ENCODE measurements at places on chromosomes 2 and 18. TPM values are rescaled to one million over a fixed set of nuclear protein-coding genes. Genes with fewer than 3 reads are reported as not detected.

DNA sequence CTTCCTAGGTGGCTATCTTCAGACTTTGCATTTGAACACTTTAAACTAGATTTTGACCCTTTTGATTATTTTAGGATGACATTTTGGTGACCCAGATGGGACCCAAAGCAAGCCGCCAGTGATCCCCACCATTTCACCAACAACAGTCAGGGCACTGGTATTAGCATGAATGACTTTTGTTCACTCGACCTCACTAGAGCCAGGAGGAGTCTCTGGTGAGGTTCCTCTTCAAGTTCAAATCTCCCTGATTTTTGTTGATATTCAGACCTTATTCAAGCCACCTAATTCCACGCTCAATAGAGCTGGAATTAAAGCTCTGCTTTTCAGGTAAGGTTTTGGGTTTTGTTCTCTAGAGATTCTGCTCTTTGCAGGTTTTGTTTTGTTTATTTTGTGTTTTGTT lies 202.3 kb downstream of the MREG start:
- no peak for DNase-seq

DNA sequence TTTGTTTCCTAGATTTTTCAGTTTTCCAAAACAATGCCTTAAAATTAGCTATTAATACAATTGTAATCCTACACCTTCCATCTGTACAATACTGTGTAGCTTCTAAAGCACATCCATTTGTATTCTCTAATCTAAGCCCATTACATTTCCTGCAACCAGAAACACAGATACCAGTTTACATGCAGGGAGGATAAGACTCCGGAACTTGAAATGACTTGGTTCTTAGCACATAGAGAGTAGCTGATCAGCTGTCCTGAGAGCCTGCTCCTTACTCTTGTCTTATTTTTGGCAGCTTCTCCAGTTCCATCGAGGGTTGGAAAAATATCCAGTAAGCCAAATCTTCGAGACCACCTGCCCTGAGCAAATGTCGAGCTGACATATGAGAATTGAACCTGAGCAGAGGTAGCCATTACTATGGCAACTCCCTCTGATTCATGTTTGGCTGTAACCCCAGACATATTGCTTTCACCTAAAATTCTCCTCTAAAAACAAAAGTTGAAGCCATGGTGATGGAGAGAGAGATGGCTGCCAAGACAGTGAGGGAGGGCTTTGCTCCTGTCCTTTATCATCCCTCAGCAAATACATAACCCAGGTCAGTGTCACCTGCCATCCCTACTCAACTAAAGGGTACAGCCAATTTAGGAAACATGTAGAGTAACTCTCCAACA lies 542.8 kb downstream of the IRS1 start:
- DNase-seq = no peak

DNA sequence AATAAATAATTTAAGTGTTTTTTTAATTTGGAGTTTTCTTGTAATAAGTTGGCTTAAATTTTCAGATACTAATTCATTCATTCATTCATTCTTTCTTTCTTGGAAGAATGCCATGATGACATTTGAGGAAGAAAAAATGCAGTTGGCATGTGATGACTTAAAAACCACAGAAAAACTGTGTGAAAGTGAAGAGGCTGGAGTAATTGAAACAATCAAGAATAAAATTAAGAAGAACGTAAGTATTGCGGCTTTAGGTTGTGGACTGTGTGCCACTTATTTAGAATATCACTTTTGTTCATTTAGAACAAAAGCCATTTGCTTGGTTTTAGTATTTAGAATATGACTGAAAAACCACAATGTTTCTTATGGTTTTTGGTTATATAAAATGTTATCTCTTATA lies 51.4 kb downstream of the TTC39C start:
- no peak for DNase-seq

- DNase-seq = no peak
Measured at GRCh38 chr18:55582325-55582724, 5.7 kb downstream of the TCF4 start.

DNA sequence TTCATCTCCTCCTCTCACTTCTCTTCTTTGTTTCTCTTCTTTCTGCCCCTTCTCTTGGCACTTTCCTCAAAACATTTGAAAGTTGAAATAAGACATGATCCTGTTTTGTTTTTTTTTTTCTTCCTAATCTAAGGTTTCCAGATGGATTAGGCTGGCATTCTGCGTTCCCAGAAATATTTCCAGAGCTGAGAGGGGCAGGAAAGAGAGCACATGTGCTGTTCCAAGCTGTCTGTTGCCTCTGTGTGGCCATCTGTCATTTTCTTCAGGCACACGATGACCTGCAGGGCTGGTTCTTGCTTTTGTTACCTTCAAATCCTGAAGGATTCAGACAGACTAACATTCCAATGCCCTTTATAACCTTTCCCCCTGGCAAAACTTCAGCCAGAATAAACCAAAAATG lies 142.9 kb downstream of the RNF144A start:
- no peak for DNase-seq

- no peak for DNase-seq
Measured at GRCh38 chr2:121856360-121856759, 100.9 kb downstream of the TSN start.

GRCh38 chr2:235510318-235510717 lies 16.5 kb downstream of the AGAP1 start:
- DNase-seq = no peak

The ADRA2B gene
- total RNA-seq = 0.49 TPM

The EVA1A gene
- not detected for total RNA-seq
